Cerebellar cortex (tissue), 1 donor: ENCODE measurements at places on chromosomes 1 and 21.

GRCh38 chr1:54237586-54237985, 37.6 kb downstream of the MRPL37 start:
- no peak for DNase-seq

DNA sequence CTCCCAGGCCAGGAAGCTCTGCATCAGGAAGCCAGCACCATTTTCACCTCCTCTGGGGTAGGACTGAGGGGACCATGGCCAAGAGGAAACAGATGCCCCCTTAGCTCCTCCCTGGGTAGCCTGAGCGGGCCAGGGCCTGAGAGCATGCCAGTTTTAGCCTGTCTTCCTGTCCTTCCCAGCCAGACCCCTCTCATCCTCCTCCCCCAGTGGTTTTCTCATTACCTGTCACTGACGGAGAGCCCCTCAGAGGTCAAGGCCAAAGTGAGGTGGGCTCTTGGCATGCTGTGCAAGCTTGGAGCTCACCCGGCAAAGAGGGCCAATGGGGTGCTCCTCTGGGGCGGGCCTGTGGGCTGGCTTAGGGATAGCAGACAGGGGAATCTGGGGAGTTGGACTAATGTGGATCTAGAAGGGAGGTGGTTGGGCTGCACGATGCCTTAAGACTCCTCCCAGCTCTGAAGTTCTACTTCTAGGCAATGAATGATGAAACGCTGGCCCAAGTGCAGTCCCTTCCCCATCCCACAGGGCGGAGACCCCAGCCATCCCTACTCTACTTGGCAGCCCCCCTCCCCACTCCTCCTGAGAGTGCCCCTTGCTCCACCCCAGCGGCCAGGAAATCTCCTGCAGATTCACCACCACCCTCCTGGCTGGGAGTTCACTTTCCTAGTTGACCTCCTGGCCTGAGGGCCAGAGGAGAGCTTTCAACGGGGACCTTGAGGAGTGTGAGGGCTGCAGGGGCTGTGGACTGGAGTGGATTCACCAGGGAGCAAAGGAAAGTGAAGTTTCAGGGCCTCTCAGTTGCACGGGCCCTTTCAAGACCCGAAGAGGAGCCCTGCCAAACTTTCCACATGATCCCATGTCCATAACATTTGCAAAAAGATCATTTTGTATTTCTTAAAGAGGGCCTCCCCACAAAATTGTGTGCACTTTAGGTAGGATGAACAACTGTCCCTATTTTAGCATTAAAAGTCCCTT, 9.4 kb upstream of the LMNA start:
- peak; percentile 71 for DNase-seq

GRCh38 chr1:169941982-169942830, 48.5 kb upstream of the SCYL3 start:
- peak; percentile 60 for DNase-seq

DNA sequence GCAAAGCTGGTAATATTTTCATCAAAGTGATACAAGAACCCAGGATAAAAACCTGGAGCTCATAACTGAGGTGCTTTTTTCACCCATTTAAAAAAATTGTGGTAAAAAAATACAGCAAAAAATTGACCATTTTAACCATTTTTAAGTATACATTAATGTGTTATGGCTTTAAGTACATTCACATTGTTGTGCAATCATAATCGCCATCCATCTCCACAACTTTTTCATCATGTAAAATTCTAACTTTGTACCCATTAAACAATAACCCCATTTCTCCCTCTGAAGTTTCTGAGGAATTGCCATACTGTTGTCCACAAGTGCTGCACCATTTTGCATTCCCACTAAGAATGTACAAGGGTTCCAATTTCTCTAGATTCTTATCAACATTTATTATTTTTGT, 36.6 kb downstream of the ACP6 start:
- no peak for DNase-seq

- DNase-seq = no peak
Observed at GRCh38 chr1:118841521-118841920, 146.6 kb downstream of the TBX15 start.

DNA sequence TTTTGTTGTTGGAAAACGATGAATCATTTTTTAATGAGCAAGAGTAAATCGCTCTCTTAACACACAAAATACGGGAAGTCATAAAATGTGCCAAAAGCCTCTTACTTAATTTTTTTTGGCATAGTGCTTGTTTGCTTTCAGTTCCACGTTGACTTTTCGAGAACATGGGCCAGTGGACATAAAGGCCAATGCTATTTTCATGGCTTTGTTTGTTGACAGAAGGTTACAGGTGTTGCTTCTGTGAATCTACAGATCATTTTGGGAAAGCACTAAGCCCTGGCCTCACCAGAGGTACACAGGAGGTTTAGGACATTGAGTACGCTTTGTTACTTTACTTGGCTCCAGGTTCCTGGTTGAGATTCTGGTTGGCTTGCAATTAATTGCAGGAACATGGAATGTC, 199.4 kb upstream of the HMCN1 start:
- no peak for DNase-seq

GRCh38 chr1:178490967-178491366, 5.8 kb downstream of the CLEC20A start:
- DNase-seq = no peak

DNA sequence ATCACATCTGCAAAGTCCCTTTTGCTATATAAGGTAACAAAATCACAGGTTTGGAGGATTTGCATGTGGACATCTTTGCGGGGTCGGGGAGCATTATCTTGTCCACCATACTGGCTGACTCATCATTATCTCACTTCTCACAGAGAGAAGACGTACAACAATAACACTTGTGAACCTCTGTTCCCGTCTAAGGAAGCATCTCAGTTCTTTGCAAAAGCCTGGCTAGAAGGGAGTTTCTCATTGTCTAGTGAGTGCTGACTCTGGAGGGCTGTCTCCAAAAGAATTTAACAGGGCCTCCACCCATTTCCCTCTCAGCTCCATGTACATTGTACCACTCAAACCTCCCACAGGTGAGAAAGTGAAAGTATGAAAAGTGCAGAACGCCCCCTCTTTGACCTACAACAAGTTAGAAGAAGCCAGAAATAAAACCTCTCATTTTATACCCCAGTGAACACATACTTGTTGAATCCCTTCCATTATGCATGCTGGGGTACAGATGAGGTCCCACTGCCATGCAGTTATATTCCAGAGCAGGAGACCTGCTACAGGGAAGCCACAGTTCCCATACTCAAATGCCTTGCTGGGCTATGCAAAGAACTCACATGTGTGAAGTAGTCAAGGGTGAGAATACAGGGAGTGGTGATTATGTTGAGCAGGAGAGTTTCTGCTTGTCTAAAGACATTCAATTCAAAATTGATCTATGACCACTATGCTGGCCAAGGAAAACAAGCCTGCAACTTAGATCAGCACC, 121.7 kb upstream of the PRDX6 start:
- DNase-seq = no peak

GRCh38 chr1:43924516-43924915, 9.1 kb upstream of the ARTN start:
- DNase-seq = no peak

- DNase-seq = no peak
Observed at GRCh38 chr1:179340918-179341317, 24.9 kb upstream of the AXDND1 start.

DNA sequence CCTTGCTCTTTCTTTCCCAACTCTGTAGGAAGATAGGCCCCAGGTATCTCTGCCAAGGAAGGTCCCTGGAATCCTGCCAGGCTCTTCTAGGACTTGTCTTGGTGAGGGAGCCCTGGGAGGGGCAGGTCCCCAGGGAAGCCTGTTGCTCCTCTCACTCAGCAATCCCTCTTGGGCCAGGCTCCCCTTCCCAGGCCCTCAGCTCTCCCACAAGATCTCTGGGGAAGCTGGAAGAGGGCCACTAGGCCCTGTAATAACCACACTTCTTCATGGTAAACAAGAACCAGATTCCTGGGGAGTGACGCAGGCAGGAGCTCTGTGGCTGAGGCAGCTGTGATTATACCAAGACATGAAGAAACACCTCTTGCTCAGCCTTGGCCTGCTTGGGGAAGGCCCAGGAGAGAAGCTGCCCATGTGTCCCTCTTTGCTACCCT, 9.9 kb upstream of the MAPKAPK2 start:
- no peak for DNase-seq

DNA sequence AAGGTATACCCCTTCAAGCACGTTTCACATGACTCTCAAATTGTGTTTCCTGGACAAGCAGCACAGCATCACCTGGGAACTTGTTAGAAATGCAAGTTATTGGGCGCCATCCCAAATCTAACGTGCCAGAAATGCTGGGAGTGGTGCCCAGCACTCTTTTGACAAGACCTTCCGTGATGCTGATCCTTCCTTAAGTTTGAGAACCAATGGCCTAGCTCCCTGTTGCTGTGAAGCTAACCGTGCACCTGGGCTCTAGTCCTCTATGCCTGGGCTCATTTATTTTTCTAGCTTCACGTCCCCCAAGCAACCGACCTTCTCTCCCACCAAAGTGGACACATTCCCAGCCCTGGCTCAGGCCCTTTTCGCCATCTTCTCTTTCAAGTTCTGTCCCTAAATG, 4.3 kb downstream of the BEST4 start:
- peak; percentile 66 for DNase-seq

DNA sequence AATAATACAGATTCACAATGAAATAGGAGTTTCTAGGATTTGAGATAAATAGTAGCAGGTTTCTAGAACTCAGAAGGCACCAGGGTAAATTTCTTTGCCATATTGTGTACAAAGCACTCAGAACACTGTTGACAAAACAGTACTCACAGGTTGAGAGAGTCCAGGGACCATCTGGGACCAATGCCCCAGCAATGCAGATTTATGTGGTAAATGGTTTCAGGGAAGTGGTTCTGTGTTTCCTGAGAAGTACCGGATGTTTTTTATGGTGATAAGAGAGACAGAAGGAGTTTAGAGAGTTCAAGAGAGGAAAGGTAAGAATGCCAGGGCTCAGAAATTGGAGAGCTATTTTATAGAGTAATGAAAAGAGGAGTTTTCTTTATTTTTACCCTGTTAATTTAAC, 29.6 kb upstream of the DIPK1A start:
- DNase-seq = no peak

- DNase-seq = no peak
Observed at GRCh38 chr1:8545078-8545477, 227.2 kb downstream of the SLC45A1 start.

- no peak for DNase-seq
Observed at GRCh38 chr1:64757213-64757612, 12.3 kb downstream of the RAVER2 start.
